Activated CD8-positive, alpha-beta memory T cell treated with anti-CD3 and anti-CD28 coated beads for 48 hours (primary cell): ENCODE measurements at places on chromosomes 13 and 19.

- DNase-seq: no peak
These were observed 23.5 kb downstream of the DYRK1B start for GRCh38 chr19:39810424-39810823.

GRCh38 chr13:40163066-40164000 lies 503.1 kb downstream of the FOXO1 start:
- DNase-seq: no peak

DNA sequence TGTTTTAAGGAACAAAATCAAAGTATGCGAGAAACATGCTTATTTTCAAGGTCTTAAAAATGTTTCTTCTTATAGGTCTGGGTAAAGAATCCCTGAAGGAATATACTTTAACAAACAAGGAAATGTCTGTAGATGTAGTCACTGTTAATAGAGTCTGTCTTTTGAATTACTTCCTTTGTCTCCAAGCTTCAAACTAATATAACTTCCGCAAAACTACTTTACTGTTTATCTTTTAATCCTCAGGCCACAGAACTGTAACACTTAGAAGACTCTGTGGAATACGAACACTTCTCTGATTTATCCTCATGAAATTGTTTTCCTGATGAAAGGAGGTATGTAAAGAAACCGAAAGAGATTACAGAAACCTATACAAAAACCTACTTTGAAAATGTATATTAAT lies 316.0 kb downstream of the PCDH9 start:
- no peak for DNase-seq

GRCh38 chr13:96968027-96968426 lies 26.2 kb downstream of the OXGR1 start:
- DNase-seq: no peak

- no peak for DNase-seq
These were observed 753.3 kb downstream of the OLFM4 start for GRCh38 chr13:53781941-53782340.

- no peak for DNase-seq
These were observed 20.9 kb downstream of the ZNF536 start for GRCh38 chr19:30393046-30393445.
